SHP77 treated with DMSO at 0.1 percent for 48 hours (cell line): ENCODE measurements at places on chromosomes 4 and X.

DNA sequence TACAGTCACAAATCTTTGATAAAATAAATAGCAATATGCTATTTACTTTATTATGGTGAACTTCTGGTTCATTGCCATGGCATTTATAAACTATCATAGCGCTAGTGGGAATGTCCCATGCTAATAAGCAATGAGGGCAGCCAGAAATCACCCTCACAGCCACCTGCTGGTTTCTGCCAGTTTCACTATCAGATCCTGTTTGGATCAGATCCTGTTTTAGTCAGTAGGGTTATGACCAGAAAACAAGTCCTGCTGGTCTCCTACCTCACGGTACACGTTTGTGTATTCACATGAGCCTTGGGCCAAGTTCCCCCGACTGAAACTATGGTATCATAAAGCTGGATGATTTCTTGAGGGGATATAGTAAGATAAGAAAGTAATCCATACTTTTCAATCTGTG, 17.7 kb downstream of the FOXR2 start:
- DNase-seq: no peak

DNA sequence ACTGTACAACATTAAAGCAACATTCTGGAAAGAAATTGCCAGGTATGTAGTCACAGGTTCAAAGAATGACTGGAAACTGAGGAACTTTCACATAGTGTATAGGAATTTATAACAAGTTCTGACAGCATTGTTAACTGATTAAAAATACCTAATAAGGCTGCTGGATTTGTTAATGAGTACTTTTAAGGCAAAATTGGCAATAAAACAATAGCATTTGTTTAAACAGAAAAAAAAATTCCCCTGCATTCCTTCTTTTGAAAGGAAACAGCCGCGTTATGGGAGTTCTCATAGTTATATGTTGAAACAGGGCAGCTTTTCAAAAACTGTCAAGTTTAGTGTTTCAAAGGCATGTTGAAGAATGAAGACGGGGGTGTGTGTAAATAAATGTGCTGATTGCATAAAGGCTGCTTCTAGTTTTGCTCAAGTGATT, 282.5 kb upstream of the FAT1 start:
- DNase-seq: no peak

- DNase-seq: no peak
These were observed 82.1 kb downstream of the NHSL2 start for GRCh38 chrX:71992711-71993110.

GRCh38 chr4:38820329-38821061, 15.9 kb upstream of the TLR1 start:
- DNase-seq: no peak

- DNase-seq: no peak
These were observed 193.7 kb downstream of the RASL11B start for GRCh38 chr4:53055716-53056403.

DNA sequence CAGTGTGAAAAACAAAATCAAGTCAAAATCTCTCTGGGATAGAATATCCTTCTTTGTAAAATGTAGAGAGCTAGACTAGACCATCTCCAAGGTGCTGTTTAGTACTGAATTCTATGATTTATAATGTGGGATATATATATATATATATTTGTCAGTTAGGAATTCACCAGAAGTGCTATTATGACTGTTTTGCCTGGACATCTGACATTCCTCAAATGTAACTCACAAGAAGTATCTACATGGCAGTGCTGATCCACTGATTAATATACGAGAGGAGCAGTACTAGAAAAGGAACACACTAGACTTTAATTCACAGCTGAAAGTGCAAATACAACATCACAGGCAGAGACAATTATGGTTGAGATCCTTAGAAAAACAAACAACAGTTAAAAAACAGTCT, 208.9 kb downstream of the GBA3 start:
- DNase-seq: no peak

DNA sequence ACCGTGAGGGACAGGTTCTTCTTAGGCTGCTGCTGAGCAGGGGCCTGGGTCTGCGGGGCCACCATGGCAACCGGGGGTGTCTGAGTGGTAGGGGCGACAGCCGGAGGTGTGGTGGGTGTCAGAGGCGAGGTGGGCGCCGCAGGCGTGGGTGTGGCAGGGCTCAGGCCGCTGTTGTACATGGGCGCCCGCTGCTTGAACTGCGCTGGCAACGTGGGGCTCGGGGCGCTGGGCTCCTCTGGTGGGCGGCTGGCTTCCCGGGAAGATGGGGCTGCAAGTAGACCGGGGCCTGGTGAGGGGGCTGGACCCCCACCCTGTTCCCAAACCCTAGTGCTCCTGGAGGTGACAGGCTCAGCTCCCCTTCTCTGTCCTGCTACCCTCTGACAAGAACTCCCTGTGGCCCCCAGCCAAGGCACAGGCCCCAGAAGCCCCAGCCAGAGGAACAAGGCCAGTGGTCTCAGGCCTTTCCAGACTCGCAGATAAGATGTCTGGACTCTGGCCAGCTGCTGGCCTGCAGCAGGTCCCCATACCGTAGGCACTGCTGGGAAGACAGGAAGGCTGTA, 24.8 kb downstream of the NELFA start:
- DNase-seq: no peak

DNA sequence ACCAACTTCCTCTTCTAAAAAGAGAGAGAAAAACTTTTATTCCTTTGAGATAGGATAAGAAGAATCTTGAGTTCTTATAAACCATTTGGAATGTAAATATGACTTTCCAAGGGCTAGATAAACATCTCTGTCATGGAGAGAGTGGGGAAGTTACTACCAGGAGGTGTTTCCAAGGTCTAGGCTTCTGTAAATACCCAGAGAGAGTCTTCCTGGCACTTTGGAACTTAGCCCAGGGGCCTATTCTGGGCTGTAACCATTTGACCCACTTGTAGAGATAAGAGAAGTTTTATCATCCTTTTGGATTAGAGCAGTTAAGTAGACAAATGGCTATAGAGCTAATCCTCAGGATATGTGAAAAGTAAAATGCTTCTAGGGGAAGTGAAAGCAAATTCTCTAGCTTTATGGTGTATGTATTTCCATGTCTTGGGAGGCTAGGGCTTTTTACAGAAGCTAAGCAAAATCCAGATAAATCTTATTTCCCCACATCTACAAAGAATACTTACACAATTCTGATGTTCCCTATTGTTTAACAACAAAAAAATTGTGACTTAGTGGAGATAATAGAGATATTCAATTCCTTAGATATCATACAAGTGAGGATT, 51.1 kb downstream of the MCUB start:
- DNase-seq: no peak

GRCh38 chrX:41956027-41956426, 32.7 kb upstream of the CASK start:
- no peak for DNase-seq

GRCh38 chrX:22338740-22339139, 66.0 kb downstream of the CBLL2 start:
- DNase-seq: no peak

DNA sequence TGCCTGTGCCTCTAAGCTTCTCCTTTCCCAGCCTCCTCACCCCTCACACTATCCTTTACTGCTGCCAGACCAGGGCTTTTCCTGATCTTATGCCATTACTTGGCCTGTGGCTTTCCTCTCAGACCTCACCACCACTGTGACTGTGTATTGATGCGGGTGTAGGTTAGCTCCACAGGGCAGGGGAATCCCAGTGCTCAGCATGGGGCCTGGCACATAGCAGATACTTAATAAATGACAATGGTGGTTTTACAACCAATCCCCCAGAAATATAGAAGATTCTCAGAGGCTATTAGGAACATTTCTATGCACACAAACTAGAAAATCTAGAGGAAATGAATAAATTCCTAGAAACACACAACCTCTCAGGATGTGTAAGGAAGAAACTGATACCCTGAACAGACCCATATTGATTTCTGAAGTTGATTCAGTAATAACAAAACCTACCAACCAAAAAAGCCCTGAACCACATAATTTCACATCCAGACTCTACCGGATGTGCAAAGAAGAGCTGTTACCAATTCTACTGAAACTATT, 129.6 kb upstream of the QRFPR start:
- DNase-seq: no peak

DNA sequence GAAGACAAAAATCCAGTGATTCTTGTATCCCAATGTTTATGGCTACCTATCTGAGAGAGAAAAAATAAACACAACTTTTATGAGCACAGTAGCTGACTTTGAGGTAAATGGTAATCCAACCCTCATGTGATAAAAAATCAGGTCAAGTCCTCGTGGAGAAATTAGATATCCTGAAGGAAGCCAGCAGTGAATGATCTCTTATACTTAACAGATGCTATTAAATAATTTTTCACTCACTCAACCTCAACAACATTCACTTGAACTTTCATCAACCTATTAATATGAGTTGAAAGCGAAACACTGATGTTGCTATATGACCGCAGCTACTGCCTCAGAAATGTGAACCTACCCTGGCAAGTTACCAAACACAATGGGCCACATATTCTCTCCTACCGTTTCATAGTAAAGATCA, 105.4 kb downstream of the GPC3 start:
- DNase-seq: no peak

GRCh38 chr4:28883211-28883610, 1837.0 kb upstream of the PCDH7 start:
- DNase-seq: no peak

DNA sequence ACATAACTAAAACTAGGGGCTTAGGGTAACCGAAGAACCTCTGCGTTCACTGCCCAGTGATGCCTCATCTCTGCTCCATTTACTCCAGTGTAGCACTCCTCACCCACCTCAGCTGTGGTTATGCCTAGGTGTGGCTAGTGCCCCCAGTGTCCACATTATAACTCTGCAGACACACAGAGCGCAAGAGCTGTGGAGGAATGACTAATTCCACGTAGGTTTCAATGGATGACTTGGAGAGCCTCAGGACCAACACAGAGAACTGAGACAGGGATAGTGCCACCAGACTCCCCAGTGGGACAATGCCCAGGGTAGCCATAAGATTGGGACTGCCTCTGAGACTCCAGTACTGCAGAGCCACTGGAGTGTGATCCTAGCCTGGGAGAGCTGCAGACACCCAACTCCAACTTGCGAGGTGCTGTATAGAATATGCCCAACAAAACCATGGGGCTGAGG, 542.4 kb upstream of the DIPK2B start:
- DNase-seq: no peak

- DNase-seq: no peak
These were observed 109.2 kb downstream of the ARHGAP10 start for GRCh38 chr4:147840838-147841738.

DNA sequence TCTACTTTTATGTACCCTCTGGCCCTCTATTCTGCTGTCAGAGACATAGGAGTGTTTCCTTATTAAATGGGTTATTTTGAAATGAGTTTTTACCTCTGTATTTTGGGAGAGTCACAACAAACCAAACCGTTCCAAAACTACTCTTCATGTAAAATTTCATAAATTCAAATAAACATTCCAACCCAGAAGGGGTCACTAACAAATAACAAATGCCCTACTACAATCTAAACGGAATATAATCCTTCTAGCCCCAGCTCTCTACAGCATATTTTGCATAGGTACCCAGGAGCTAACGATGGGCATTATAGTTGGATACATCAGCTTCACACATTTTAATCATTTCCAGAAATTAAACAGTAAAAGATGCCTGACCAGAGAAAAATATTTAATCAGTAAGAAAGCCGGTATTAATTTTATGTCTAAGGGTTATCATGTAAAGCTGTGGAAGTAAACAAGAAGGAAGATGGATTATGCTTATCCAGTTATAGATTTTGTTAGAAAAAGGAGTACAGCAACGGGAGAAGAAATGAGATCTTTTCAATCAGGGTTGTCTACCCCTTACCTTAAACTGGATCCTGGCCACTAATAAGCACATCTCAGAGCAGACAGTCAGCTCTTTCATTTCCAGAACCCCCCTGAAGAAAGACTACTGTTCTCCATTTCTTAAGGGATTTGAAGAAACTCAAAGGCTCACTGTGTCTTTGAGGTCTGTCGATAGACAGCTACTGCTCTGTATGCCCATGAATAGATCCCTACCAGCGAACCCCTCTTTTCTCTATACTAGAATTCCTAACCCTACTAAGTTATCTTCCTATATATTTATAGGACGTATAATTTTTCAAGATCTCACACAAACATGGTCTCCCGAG, 1.2 kb downstream of the UGDH start:
- no peak for DNase-seq

GRCh38 chr4:80154545-80154933, 42.8 kb upstream of the PRDM8 start:
- DNase-seq: no peak

GRCh38 chrX:27915617-27916016, 65.6 kb downstream of the DCAF8L1 start:
- DNase-seq: no peak

GRCh38 chrX:110320381-110320987, 2.6 kb upstream of the AMMECR1 start:
- DNase-seq: no peak

- no peak for DNase-seq
These were observed 134.9 kb upstream of the VEGFC start for GRCh38 chr4:176927664-176928063.

- no peak for DNase-seq
These were observed 200.6 kb downstream of the BCOR start for GRCh38 chrX:39896951-39897740.

DNA sequence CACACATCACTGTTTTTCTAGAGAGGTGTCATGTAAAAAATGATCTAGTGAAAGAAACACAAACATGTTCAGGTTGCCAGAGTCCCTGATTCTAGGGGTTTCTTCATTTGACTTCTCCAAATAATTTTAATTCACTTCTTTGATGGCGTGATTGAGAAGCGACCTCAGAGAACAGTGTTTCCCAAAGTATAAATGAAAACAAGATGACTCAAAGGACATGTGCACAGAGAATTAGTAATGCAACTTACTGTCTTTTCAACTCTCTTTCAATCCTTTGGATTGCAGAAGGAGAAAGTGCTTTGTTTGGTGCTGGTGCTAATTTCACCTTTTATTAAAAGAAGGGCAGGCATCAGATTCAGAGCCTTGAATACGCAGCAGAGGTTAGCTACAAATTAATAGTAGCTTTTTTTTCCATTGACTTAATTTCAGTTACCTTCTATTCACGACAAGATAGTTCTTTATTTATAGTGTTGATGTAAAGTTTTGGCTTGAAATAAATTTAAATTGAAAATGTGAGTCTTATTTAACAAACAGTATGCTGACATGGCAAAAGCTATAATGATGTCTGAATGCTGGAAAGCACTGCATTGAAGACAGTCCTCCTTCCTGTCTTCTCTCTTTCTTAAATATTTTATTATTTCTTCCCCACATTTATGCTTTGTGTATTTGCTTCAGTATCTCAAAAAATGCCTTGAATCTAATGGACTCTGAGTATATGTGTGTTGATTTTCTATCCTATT, 85.1 kb downstream of the SLC10A7 start:
- DNase-seq: no peak

DNA sequence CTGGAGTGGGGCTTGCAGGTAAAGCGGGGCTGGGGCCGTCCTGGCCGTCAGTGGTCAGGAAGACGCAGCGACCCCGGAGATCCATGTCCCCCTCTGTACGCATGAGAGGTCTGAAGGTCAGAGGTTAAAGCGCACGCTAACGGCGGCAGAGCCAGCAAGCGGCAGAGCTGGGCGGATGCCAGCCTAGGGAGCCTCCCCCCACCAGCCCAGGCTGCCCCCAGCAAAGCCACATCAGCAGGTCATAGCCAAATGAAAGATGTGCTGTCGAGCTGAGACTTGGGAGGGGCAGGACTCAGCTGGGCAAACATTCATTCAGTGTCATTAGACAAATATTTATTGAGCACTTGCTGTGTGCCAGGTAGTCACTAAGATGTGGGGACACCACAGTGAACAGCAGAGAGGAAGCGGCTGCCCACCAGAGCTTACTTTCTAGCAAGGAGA, 593 bp upstream of the JAKMIP1 start:
- peak; percentile 33 for DNase-seq
